ENCODE measurements at places on chromosomes 13 and 19.

- DNase-seq: no peak
Measured at GRCh38 chr13:81686877-81687276, 1346.0 kb upstream of the SPRY2 start.

GRCh38 chr13:21606796-21607195 is 2.8 kb upstream of the MICU2 start:
- DNase-seq: no peak

DNA sequence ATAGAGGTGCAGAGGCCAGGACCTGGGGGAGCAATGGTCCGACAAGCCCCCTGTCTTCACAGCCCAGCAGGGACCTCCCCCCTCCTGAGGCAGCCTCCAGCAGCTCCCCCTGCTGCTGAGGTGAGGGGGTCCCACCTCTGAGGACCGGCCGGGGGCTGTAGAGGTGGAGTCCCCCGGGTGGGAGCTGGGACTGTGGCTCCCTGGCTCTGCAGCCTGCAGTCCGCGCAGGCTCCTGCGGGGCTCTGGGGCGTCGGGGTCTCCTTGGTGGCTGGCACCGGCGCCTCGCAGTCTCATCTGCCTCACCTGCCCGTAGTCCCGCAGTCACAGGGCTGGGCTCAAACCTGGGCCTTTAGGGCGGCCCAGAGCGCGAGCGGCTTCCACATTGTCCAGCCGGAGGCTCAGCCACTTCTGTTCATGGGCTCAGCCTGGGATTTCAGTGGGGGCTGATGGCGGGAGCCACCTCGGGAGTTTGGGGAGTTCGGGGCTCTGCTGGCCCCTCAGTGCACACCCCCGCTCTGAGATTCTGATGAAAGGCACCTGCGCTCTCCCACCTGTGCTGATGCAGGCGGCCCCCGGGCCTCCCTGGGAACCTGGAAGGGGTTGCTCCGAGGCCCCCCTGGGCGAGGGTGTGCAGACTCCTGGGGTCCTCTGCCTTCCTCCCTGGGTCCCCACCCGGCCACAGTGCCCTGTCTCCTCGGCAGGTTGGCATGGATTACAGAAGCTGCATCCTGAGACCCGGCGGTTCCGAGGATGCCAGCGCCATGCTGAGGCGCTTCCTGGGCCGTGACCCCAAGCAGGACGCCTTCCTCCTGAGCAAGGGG is 7.0 kb upstream of the ZNF554 start:
- DNase-seq: no peak

- no peak for DNase-seq
Measured at GRCh38 chr13:110746438-110746837, 32.9 kb downstream of the ING1 start.

GRCh38 chr13:33445476-33445875 is 159.9 kb upstream of the STARD13 start:
- no peak for DNase-seq

DNA sequence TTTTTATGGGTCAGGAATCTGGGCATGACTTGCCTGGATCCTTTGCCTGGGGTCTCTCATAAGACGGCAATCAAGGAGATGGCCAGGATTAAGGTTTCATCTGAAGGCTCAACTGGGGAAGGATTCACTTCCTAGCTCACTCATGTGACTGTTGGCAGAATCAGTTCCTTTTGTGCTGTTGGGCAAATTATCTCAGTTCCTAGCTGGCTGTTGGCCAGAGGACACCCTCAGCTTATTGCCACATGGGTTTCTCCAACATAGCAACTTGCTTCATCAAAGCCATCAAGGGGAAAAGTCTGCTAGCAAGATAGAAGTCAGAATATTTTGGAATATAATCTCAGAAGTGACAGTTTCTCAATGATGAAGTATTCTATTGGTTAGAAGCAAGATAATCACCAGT is 12.2 kb upstream of the EVI5L start:
- DNase-seq: no peak

GRCh38 chr13:49651570-49652354 is 23.5 kb downstream of the ARL11 start:
- DNase-seq: no peak

- DNase-seq: no peak
Measured at GRCh38 chr19:12745166-12745897, 6.3 kb upstream of the BEST2 start.

GRCh38 chr13:59755632-59756290 is 408.0 kb downstream of the DIAPH3 start:
- no peak for DNase-seq

GRCh38 chr19:49120868-49121267 is 1.5 kb downstream of the PPFIA3 start:
- DNase-seq: no peak

DNA sequence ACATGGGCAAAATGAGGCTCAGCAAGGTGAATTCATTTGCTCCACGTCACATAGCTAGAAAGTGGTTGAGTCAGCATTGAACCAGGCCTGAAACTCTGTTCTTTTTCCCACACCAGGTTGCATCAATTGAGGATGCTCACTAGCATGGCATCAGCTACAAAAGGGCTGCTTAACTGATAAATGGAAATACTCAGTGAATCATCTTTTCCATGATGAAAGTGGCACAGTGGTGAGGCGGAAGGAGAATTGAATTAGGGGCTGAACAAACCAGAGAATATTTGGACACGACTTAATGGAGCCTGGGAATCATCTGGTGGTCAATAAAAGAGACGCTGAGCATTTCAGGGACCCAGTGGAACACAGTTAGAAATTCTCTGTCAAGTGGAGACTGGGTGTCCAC is 320.1 kb upstream of the MAB21L1 start:
- DNase-seq: no peak

GRCh38 chr13:71634602-71635443 is 232.2 kb downstream of the DACH1 start:
- no peak for DNase-seq

GRCh38 chr13:31943591-31943990 is 88.0 kb upstream of the FRY start:
- no peak for DNase-seq

- DNase-seq: no peak
Measured at GRCh38 chr19:52291781-52292180, 5.2 kb upstream of the ZNF480 start.

DNA sequence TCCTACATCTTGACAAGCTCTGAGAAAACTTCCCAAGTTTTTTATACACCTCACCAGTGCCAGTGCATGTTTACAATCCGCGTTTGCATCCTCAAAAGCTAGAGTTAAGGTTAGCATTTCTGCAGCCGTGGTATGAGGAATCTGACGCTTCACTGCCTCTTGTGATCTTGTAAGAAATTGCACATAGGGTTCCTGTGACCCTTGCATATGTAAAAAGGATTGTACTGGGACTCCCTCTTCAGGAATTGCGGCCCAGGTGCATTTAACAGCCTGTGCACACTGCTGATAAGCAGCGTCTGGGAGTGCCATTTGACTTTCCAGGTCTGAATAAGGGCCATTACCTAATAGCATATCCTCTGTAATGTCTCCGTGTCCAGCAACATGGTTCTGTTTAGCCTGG is 15.3 kb downstream of the FPR3 start:
- no peak for DNase-seq

DNA sequence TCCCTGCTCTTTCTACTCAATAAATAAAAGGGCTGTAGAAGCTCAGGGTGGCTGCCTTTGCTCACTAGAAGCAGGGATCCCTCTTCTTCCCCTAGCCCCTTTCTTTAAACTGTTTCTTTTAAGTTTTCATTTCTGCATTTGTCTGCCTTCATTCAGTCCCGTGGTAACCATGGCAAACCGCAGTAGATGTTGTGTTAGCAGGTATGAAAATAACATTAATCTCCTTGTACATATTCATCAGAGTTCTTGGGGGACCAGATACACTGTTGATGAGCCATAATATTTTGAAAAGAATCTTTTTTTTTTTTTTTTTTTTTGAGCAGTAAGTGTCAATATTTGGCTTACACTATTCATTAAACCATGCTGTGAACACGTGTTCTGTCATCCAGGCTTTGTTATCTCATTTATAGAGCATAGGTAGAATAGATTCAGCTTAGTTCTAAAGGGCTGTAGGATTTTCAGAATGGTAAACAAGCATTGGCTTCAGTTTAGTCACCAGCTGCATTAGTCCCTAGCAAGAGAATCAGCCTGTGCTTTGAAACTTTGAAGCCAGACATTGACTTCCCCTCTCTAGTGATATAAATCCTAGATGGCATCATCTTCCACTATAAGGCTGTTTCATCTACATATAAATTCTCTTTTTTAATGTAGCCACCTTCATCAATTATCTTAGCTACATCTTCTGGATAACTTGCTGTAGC is 59.4 kb upstream of the SPRY2 start:
- no peak for DNase-seq

DNA sequence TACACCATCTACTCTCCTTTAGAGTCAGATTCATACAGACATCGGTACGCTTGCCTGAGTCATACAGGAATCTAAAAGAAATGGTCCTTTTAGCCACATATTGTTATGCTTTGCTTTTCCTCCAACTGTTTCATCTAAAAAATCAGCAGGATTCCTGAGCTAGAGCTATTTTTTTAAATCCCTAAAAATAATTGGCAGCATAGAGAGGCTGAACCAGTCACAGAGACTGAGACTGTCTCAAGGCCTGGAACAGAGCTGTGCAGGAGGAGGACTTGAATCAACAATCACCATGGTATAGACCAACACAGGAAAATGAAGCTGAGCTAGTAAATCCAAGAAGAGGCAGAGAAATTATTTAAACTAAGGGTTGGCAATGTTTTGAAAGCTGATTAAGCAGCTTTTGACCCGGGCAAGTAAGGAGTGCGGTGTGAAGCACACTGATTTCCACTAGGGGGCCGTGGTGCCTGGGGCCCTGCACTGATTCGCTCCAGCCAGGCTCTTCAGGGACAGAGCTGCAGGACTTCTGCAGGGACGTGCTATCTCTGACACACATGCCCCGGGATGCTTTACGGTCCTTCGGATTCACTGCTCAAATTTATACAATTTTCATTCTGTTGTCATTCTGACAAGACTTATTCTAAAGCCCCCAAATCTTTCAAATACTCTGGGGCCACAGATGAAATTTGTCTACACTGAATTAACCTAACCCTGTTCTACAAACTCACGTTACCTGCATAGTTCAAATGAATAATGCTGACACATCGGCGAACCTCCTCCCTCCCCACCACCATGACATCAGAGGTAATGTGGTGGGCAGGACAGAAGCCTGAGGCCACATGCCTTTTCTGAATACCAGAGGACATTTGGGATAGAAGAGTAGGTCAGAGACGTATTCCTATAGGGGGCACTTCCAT is 87.6 kb upstream of the SLC15A1 start:
- DNase-seq: no peak

- DNase-seq: peak; percentile 37
Measured at GRCh38 chr13:80342471-80343371, 1.8 kb upstream of the SPRY2 start.

- DNase-seq: no peak
Measured at GRCh38 chr19:10467104-10467706, 36.0 kb downstream of the KEAP1 start.

- DNase-seq: no peak
Measured at GRCh38 chr19:48624791-48625723, 5.8 kb downstream of the SPHK2 start.

Measured in T-helper 9 cell (primary cell).